ENCODE measurements at places on chromosomes 1 and 21.

DNA sequence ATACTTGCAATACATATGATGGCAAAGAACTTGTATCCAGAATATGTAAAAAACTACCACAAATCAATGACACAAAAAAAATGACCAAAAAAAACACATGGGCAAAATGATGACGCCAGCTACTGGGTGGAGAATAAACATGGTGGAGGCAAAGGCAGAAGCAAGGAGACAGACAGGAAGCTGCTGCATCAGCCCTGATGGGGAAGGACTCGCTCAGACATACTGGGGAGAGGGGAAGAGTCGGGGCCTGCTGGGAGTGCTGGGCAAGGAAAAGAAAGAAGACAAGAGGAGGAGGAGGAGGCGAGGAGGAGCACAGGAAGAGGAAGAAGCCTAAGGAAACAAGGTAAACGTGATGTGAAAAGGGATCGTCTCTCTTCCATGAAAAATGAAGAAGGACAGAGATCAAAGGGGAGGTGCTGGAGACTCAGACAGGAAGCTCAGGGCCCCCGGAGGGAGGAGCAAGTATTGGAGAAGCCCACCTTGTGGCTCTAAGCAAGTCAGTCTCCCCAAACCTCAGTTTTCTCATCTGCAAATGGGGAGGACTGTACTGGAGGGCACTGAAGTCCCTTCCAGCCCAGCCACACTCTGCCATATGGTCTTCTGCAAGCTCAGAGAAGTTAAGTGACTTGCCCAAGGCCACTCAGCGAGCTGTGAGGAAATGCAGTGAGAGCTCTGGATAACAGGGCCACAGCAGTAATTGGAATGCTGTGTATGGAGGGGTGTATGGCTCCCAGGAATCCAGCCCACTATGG lies 24.2 kb downstream of the OLFML2B start:
- no peak for DNase-seq

- DNase-seq: no peak
Observed at GRCh38 chr1:171794085-171794484, 12.6 kb downstream of the METTL13 start.

DNA sequence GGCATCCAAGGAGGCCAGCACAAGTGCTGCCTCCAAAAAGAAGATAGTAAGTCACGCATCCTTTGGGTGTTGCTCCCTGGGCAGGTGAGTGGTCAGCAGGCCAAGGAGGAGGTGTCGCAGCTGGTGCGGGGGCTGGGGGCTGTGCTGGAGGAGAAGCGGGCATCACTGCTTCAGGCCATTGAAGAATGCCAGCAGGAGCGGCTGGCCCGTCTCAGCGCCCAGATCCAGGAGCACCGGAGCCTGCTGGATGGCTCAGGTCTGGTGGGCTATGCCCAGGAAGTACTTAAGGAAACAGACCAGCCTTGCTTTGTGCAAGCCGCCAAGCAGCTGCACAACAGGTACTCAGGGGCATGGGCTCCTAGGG lies 4.3 kb downstream of the TRIM46 start:
- no peak for DNase-seq

- no peak for DNase-seq
Observed at GRCh38 chr1:40312238-40313205, 4.6 kb downstream of the COL9A2 start.

- no peak for DNase-seq
Observed at GRCh38 chr1:107788206-107789202, 176.5 kb downstream of the VAV3 start.

- DNase-seq: no peak
Observed at GRCh38 chr1:156703336-156703735, 2.0 kb downstream of the CRABP2 start.

DNA sequence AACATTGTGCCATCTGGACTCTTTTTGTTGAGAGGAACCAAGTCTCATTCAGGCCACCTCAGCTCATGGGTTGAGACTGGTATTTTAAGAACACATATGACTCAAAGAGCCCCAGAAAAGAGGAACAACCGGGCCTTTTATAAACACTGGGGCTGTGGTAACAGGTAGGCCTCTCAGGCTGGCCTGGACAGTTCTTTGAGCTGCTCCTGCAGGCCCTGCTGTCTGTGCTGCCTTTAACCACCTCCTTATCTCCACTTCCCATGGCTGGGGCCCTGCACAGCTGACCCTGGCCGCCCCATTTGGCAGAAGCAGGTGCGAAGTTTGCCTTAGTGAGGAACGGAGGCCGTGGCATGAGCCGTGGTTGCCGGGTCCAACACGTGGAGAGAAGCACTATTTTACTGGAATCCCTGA lies 163.3 kb downstream of the RHOU start:
- DNase-seq: no peak

GRCh38 chr1:214426426-214426812 lies 125.0 kb downstream of the PTPN14 start:
- no peak for DNase-seq

- peak; percentile 58 for DNase-seq
Observed at GRCh38 chr1:2044510-2045319, 5.5 kb upstream of the PRKCZ start.

DNA sequence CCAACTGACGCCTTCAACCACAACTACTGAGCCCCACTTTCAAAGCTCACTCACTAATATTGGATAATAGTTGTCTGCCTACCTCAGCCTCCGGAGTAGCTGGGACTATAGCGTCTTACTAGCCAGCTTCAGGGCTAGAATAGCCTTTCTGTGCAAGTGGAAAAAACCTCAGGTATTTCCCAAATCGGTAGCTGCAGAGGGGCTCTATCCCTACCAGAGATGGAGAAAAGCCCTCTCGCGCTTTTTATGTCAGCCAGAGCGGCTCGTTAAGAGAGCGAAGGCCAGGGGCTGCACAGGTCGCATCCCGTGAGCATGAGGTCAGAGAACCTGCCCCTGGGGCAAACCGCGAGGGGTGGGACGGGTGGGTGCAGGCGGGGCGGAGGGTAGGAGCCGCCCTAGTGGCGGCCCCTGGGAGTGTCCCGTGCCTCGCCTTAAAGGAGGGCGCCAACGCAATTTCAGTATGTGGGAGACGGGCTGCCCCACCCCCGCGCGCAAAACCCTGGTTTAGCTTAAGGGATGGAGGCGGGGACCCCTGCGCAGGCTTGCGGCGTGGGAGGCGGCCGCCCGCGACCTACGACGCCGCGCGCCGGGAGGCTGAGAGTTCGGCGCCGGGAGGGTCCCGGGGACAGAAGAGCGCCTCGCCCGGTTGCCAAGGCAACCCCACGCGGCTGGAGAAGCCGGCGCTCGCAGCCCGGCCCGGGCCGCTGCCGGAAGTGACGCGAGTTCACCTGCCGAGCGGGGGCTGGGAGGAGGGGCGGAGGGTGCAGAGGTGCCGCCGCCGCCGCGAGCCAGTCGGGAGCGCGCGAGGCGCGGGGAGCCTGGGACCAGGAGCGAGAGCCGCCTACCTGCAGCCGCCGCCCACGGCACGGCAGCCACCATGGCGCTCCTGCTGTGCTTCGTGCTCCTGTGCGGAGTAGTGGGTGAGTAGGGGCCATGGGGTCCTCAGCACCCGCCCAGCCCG lies at the start of gene CXADR:
Gene CXADR (plus strand): TSS at position 791 of the 961 bp plus-strand sequence. CDS start 87 bp downstream, at position 878.
- DNase-seq: peak; percentile 38

DNA sequence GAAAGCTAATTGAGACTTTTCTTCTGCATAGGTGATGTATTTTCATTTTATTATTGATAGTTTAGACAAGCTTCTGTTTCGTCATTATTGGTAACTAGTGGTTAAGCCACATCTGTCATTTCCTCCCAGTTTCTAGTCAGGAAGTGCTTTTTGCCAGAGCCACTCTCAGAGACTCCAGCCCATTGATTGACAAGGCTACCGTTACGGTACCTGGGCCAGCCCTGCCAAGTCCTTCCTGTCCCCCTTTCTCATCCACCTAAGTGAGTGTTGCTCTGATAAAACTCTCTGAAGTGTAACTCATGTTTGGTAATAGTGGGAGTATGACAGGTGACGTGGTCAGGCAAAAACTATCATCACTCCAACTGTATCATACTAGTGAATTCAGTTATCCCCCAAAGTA lies 29.6 kb upstream of the AGL start:
- DNase-seq: no peak

- no peak for DNase-seq
Observed at GRCh38 chr1:34398916-34399275, 222.2 kb downstream of the C1orf94 start.

DNA sequence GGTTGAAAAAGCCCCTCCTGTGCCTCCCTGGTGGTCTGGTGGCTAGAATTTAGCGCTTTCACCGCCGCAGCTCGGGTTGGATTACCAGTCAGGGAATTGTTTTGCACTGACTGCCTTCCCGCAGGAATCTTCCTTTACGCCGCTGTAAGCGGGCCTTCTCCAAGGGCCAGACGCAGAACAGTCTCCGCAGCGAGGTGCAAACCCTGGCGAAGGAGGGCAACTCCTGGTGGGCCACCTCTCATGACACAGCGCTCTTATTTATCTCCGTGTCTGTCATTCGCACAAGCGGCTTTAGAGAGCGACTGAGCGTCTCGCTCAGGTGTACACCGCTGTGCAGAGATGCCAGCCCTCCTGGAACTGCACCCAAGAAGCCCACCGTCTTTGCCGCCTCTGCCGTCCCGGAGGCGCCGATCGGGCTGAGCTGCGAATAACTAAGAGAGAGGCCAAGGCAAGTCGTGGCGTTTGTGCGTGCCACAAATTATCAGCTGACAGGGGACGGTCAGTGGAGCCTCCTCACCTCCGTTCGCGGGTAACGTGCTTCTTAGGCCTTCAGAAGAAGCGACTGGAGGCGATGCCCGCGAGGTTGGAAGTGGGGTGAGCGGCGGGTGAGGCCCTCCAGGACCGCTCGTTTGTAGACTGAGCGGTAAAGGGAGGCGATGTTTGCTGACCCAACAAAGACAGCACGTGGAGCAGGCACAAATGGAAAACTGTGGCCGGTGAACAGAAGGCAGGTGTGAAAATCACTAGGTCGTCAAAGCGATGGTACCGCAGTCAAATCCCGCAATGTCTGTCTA lies 93.5 kb downstream of the PRKAB2 start:
- no peak for DNase-seq

DNA sequence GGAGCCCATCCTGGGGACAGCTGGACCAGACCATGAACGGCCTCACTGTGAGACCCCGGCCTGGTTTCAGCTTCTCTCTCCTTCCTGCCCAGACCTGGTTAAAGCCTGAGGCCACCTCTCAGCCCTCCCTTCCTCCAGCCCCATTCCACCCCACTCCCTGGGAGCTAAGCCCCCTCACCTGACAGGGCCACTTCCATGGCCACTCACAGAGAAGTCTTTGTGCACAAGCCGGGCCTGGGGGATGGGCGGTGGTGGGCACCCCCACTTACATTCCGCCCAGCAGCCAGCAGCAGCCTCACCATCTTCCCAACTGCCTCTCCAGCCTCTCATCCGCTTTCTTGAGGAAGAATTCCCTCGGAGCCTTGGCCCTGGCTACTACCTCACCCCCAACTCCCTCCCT lies 40.4 kb downstream of the RHBG start:
- DNase-seq: no peak

DNA sequence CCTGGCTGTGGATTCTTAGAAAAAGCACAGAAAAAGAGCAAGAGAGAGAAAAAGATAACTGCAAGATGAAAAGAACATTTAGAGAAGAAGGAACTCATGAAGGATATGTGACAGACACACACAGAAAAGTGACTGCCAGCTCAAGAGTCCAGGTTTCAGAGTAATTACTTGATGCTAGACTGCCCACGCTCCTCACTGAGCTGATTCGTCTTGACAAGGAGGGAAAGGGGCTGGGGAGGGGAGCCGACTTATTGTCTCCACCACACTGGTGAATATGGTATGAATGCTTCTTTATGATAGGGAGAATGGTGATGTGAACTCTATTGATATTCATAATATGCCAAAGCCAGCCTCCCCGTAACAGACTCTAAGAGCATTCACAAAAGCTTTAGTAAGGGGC lies 140.4 kb downstream of the BRINP2 start:
- DNase-seq: no peak

GRCh38 chr1:15341228-15341627 lies 68.5 kb upstream of the EFHD2 start:
- no peak for DNase-seq

Measured in activated CD8-positive, alpha-beta memory T cell treated with anti-CD3 and anti-CD28 coated beads for 4 hours (primary cell).